ENCODE measurements at places on chromosomes 1 and 21.
A peak's percentile ranks its signal among the peaks of the same experiment; 100 is the strongest.

DNA sequence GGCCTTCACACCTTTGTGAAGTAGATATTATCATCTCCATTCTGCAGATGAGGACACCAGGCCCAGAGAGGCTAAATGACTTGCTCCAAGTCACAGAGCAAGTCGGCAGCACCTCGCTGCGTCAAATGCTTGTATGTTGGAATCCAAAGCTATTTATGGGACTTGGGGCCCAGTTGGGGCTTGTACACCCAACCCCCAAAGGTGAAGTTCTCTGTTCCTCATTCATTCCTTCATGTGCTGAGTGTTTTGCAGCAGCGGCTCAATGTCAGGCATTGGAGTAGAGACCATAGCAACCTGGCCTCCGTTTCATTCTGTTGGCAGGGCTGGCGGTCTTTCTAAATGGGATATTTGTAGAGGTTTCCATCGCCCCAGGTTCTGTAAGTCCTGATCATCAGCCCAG, 113.4 kb upstream of the SLC25A33 start:
- peaks cover 79% of the 10 kb centered on the region for H3K4me1 ChIP-seq
- H3K27me3 ChIP-seq: no peaks in the 10 kb centered on the region
- no peak for DNase-seq
- H3K27ac ChIP-seq: peak overlapping the region; percentile 84
- peak overlapping the region; percentile 69 for H3K4me3 ChIP-seq
- H3K36me3 ChIP-seq: peaks cover 4% of the 10 kb centered on the region

GRCh38 chr1:94067196-94067595, 53.8 kb downstream of the ABCA4 start:
- no peak overlapping the region for H3K4me3 ChIP-seq
- H3K36me3 ChIP-seq: no peaks in the 10 kb centered on the region
- no peak overlapping the region for H3K27ac ChIP-seq
- DNase-seq: no peak
- H3K27me3 ChIP-seq: no peaks in the 10 kb centered on the region

DNA sequence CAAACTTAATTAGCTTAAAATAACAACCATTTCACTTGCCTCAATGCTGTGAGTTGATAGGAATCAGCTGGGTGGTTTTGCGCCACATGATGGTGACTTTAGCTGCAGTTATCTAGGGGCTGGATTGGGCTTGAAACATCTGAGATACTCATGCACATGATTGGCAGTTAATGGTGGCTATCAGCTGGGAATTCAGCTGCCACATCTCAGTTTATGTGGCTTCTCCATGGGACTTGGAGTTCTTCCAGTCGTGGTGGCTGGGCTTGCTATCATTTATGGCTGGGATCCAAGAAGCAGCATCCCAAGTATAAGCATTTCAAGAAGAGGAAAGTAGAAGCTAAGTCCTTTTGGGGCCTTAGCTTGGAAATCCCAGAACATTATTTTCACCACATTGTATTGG, 36.4 kb downstream of the PDC start:
- no peak overlapping the region for H3K27ac ChIP-seq
- peaks cover 19% of the 10 kb centered on the region for H3K36me3 ChIP-seq
- H3K27me3 ChIP-seq: no peaks in the 10 kb centered on the region

GRCh38 chr1:215970406-215970805, 403.3 kb downstream of the KCTD3 start:
- no peaks in the 10 kb centered on the region for H3K27me3 ChIP-seq
- no peak overlapping the region for H3K4me3 ChIP-seq
- no peaks in the 10 kb centered on the region for H3K4me1 ChIP-seq

- no peak for DNase-seq
- peaks cover 32% of the 10 kb centered on the region for H3K36me3 ChIP-seq
- H3K4me3 ChIP-seq: no peak overlapping the region
- H3K27me3 ChIP-seq: no peaks in the 10 kb centered on the region
Measured at GRCh38 chr21:37165586-37165985, 92.5 kb downstream of the TTC3 start.

- peak; percentile 77 for DNase-seq
- peak overlapping the region; percentile 90 for H3K27ac ChIP-seq
- H3K36me3 ChIP-seq: peaks cover 15% of the 10 kb centered on the region
- H3K4me1 ChIP-seq: peaks cover 32% of the 10 kb centered on the region
- H3K4me3 ChIP-seq: peak overlapping the region; percentile 88
Measured at GRCh38 chr1:65002508-65003315, 36.4 kb upstream of the JAK1 start.
